ENCODE measurements at places on chromosomes 6 and 20.
A peak's percentile ranks its signal among the peaks of the same experiment; 100 is the strongest.

DNA sequence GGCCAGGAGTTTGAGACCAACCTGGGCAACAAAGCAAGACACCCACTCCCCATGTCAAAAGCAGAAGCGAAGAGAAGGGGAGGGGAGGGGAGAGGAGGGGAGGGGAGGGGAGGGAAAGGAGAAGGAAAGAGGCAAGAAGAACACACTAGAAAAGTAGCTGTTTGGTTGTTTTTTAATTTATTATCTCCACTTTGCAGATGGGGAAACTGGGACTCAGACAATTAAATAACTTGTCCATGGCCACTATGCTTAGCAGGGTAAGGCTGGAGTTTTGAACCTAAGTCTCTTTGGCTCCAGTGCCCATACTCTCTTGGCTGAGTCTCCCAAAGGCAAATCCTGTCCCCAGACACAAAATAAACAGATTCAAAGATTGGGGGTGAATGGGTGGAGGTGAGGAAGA lies 12.4 kb upstream of the GHRH start:
- H3K4me3 ChIP-seq, result no peak overlapping the region
- H3K4me1 ChIP-seq, result peaks cover 20% of the 10 kb centered on the region
- H3K27ac ChIP-seq, result no peak overlapping the region
- H3K36me3 ChIP-seq, result no peaks in the 10 kb centered on the region
- DNase-seq, result no peak

DNA sequence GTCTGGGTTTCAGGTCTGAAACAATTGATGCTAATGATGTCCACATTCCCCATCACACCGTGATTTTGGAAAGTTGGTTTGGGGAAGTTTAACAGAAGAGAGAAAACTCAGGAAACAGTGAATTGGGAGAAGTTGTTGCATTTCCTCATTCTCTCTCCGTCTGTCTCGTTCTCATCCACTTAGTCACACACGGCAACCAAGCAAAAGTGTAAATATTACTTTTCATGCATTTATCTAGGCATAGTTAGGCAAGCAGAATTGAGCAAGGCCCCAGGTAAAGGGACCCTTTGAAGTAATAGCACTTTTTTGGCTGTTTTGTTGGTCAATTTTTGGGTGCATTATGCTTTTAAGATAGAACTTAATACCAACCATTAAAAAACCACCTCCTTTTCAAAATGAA lies 137.0 kb upstream of the SULF2 start:
- no peak overlapping the region for H3K27ac ChIP-seq
- H3K27me3 ChIP-seq, result no peaks in the 10 kb centered on the region
- no peak for DNase-seq

GRCh38 chr20:19249106-19249879 lies 36.9 kb downstream of the SLC24A3 start:
- H3K36me3 ChIP-seq, result no peaks in the 10 kb centered on the region
- no peaks in the 10 kb centered on the region for H3K27me3 ChIP-seq
- H3K4me1 ChIP-seq, result no peaks in the 10 kb centered on the region
- H3K4me3 ChIP-seq, result no peak overlapping the region
- DNase-seq, result no peak

DNA sequence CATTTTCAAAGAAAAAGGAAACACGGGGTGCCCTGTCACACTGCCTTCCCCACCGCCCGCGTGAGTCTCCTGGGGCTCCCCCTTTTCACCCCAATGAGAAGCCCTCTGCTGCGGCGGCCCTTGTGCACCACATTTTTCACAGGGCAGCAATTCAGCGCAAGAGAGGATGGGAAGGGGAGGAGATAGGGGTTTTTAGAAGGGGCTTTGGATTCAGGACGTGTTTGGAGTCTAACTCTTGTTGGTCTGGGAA lies 726 bp upstream of the ARFGEF3 start:
- no peak for DNase-seq
- peak overlapping the region; percentile 59 for H3K4me3 ChIP-seq
- H3K4me1 ChIP-seq, result peaks cover 10% of the 10 kb centered on the region
- peaks cover 5% of the 10 kb centered on the region for H3K27me3 ChIP-seq
- no peaks in the 10 kb centered on the region for H3K36me3 ChIP-seq

GRCh38 chr6:31158863-31159855 lies 770 bp downstream of the TCF19 start:
- no peaks in the 10 kb centered on the region for H3K27me3 ChIP-seq
- peak; percentile 26 for DNase-seq
- peak overlapping the region; percentile 46 for H3K27ac ChIP-seq
- H3K4me1 ChIP-seq, result peaks cover 38% of the 10 kb centered on the region

- peaks cover 75% of the 10 kb centered on the region for H3K27me3 ChIP-seq
- H3K27ac ChIP-seq, result no peak overlapping the region
- H3K4me3 ChIP-seq, result no peak overlapping the region
- no peak for DNase-seq
- no peaks in the 10 kb centered on the region for H3K36me3 ChIP-seq
Measured at GRCh38 chr6:30889921-30890645, 5.8 kb downstream of the DDR1 start.

GRCh38 chr6:29827579-29828470 lies at the start of gene HLA-G:
TSS of gene HLA-G (plus strand) at chr6:29827825. CDS start at chr6:29827845, 20 bp downstream.
- no peak for DNase-seq
- no peak within 1 kb of the TSS for H3K4me3 ChIP-seq

GRCh38 chr20:23368316-23369071 lies 6.5 kb downstream of the GZF1 start:
- H3K27ac ChIP-seq, result no peak overlapping the region
- peaks cover 31% of the 10 kb centered on the region for H3K4me1 ChIP-seq
- H3K4me3 ChIP-seq, result no peak overlapping the region
- peaks cover 5% of the 10 kb centered on the region for H3K36me3 ChIP-seq
- H3K27me3 ChIP-seq, result no peaks in the 10 kb centered on the region

- H3K4me3 ChIP-seq, result no peak overlapping the region
- DNase-seq, result no peak
- no peaks in the 10 kb centered on the region for H3K27me3 ChIP-seq
- no peaks in the 10 kb centered on the region for H3K36me3 ChIP-seq
- no peaks in the 10 kb centered on the region for H3K4me1 ChIP-seq
Measured at GRCh38 chr6:73569121-73569520, 48.3 kb upstream of the EEF1A1 start.

Data from MM.1S (cell line).